ENCODE measurements at places on chromosomes 1 and 21.
A peak's percentile ranks its signal among the peaks of the same experiment; 100 is the strongest.

DNA sequence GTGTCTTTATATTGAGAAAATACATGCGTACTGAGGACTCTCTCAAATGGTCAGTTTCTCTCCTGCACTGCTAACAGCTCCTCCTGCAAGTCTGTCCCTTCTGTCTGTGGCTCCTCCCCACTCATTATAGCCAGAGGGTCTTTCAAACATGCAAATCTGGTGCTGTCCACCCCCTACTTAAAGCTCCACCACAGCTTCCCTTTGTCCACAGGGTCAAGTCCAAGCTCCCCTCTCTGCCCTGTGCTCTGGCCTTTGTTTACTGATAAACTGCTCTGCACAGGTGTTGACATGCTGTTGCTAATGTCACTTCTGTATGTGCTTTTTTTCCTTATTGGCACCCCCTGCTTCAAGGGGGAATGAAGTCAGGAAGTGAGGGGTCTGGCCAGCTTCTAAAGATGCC, 47.7 kb upstream of the GPR37L1 start:
- DNase-seq = no peak

GRCh38 chr1:24857507-24858133, 72.5 kb downstream of the RUNX3 start:
- no peak for DNase-seq

- no peak for DNase-seq
These were observed 30.1 kb downstream of the C1orf21 start for GRCh38 chr1:184416946-184417345.

GRCh38 chr1:63475761-63476160, 47.3 kb downstream of the ITGB3BP start:
- DNase-seq = no peak

GRCh38 chr1:211155040-211155439, 21.1 kb upstream of the KCNH1 start:
- no peak for DNase-seq

DNA sequence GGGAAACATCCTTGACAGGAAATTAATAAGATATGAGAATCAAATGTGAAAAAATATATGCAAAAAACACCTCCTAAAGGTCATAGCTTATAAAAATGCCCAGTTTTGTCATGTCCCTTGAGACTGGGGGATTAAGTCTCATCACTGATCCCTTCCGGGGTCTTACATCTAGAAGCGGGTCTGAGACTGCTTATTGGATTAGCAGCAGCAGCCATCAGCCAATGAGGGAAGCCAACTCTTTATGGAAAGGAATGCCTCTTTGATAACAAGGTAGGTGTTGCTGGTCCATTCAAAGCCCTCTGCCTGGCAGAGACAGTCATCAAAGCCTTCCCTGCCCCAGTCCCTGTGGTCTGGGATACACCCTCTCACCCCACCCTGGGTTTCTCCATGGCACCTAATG, 3.9 kb upstream of the CACNA1S start:
- DNase-seq = no peak

GRCh38 chr1:63276624-63277023, 45.7 kb upstream of the FOXD3 start:
- no peak for DNase-seq

DNA sequence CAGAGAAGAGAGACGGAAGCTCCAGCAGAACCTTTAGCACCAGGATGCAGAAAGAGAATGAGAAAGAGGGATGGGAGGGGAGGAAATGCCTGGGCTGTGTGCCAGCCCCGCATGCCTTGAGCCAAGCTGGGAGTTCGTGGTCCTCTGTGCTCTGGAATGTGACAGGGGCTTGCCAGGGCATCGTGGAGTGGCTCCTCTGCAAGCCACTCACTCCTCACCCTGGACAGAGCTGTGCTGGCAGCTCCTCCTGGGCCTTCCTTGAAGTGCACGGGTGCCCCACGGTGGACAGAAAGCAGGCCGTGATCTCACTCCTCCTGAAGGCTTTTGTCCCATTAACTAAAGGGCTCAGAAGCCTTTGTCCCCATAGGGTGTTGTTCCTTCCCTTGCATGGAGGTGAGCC, 34.8 kb upstream of the PRELP start:
- DNase-seq = peak; percentile 42

DNA sequence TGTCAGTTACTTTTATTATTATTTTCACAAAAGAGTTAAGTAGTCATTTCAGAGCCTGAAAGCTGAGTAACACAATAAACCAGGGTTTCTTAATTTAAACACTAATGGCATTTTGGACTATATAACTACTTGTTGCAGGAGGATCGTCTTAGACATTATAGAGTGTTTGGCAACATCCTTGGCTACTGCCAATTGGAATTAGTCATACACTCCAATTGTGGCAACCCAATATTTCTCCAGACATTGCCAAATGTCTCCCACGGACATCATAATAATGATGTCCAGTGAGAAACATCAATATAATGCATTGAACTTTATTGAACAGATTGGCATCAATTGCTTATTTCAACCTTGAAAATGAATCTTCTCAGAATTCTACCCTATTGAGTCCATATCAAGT, 441.9 kb upstream of the ADGRL4 start:
- no peak for DNase-seq

- no peak for DNase-seq
These were observed 152.9 kb downstream of the ACTL8 start for GRCh38 chr1:17907999-17908398.

- DNase-seq = peak; percentile 8
These were observed 21.5 kb upstream of the SLC44A5 start for GRCh38 chr1:75632350-75632949.

GRCh38 chr1:76867342-76868130, at the start of gene ST6GALNAC5:
Gene ST6GALNAC5, plus strand, starts transcription at chr1:76867480.
- no peak for DNase-seq

DNA sequence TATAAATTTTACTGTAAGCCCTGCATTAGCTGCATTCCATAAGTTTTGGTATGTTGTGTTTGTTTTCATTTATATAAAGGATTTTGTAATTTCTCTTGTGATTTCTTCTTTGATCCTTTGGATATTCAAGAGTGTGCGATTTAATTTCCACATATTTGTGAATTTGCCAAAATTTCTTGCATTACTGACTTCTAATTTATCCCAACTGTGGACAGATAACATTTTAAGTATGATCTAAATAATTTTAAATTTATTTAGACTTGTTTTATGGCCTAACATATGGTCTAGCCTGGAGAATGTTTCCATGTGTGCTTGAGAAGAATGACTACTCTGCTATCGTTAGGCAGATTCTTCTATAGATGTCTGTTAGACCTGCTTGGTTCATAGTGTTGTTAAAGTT, 23.2 kb downstream of the RPE65 start:
- DNase-seq = no peak

- DNase-seq = no peak
These were observed 66.7 kb downstream of the ATP1A1 start for GRCh38 chr1:116439701-116440100.

- no peak for DNase-seq
These were observed 28.1 kb upstream of the TGFB2 start for GRCh38 chr1:218317061-218317460.

- no peak for DNase-seq
These were observed 65.5 kb downstream of the PRDM16 start for GRCh38 chr1:3134381-3135072.

GRCh38 chr1:52681136-52681535, 17.0 kb downstream of the COA7 start:
- DNase-seq = no peak

- DNase-seq = no peak
These were observed 169.4 kb downstream of the RASAL2 start for GRCh38 chr1:178263341-178263740.

DNA sequence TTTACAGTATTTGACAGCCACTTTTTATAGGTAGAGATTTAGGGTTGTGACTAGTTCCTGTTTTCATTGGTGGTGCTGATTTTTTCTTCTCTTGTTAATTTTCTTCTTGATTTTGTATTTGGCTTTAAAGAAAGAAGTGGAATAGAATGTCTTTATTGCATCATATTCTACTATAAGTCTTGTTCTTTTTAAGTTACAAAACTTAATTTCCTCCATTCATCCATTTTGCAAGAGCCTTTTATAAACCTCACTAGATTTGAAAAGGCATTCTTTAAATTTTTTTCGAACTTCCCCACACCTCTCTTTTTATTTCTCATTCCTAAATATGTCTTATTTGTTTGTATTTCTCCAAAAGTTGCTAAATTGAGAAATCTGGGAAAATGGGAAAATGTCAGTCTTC, 1368.6 kb upstream of the ADGRL4 start:
- no peak for DNase-seq

DNA sequence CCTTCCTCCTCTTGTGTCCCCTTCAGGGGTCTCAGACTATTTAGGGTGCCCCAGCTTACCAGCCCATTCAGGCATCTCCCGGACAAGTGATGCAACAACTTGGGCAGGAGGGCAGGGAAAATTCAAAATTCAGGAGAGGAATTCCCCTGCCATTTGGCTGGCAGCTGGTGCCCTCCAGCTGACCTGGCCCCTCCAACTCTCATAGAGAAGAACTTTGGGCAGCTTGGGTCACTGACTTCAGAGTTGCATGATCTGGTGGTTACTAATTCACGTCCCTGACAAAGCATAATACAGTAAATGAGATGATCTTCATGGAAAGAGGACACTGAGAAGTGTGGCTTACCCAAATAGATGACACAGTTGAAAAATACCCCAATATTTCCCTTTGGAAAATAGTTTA, at the start of gene FCAMR:
Gene FCAMR, minus strand, starts transcription at position 15 of the 400 bp plus-strand sequence. CDS start 335 bp downstream, outside the sequence.
- DNase-seq = no peak

All from AG09309 (cell line).